ENCODE measurements at places on chromosomes 3 and 15. TPM values are rescaled to one million over a fixed set of nuclear protein-coding genes. Genes with fewer than 3 reads are reported as not detected.

PAQR5 gene
- total RNA-seq, result 0.06 TPM

EPHB1 gene
- total RNA-seq, result 2.1 TPM

EPHA3 gene
- 0.94 TPM for total RNA-seq

RAB7A gene
- 83.8 TPM for total RNA-seq

TGM4 gene
- not detected for total RNA-seq

ANKUB1 gene
- total RNA-seq, result not detected

RIOX2 gene
- 54.6 TPM for total RNA-seq

ELL3 gene
- not detected for total RNA-seq

FBXL22 gene
- total RNA-seq, result 0.10 TPM

TRH gene
- not detected for total RNA-seq

PLSCR2 gene
- total RNA-seq, result not detected

ZMYND10 gene
- 0.99 TPM for total RNA-seq

SATB1 gene
- 11.5 TPM for total RNA-seq

SKOR1 gene
- total RNA-seq, result 3.1 TPM

ASB14 gene
- not detected for total RNA-seq

CCDC13 gene
- 0.34 TPM for total RNA-seq

ABI3BP gene
- total RNA-seq, result 0.61 TPM

RAD51 gene
- total RNA-seq, result 48.0 TPM

CTXND1 gene
- 0.10 TPM for total RNA-seq

EPHA6 gene
- not detected for total RNA-seq

DUOXA2 gene
- total RNA-seq, result not detected

ITPKA gene
- 8.4 TPM for total RNA-seq

RHOV gene
- total RNA-seq, result 0.61 TPM

PAK6 gene
- total RNA-seq, result not detected

KY gene
- not detected for total RNA-seq

GOLGA6L7 gene
- 0.15 TPM for total RNA-seq

NR2E3 gene
- total RNA-seq, result 8.8 TPM

MTFMT gene
- 16.6 TPM for total RNA-seq

ROBO2 gene
- 14.3 TPM for total RNA-seq

GOLGA8S gene
- total RNA-seq, result not detected

TMA7 gene
- 498 TPM for total RNA-seq

INKA1 gene
- 0.61 TPM for total RNA-seq

ILDR1 gene
- not detected for total RNA-seq

BMF gene
- 6.7 TPM for total RNA-seq

ESYT3 gene
- total RNA-seq, result 0.56 TPM

MESP1 gene
- total RNA-seq, result not detected

AADACL2 gene
- total RNA-seq, result not detected

TRAT1 gene
- total RNA-seq, result 0.08 TPM

AMIGO3 gene
- total RNA-seq, result 4.2 TPM

LIPC gene
- 0.35 TPM for total RNA-seq

RASGRP1 gene
- 1.4 TPM for total RNA-seq

CAND2 gene
- 4.9 TPM for total RNA-seq

ATP13A5 gene
- 0.06 TPM for total RNA-seq

TM4SF1 gene
- total RNA-seq, result 5.4 TPM

GABRA5 gene
- 0.61 TPM for total RNA-seq

GPR27 gene
- total RNA-seq, result not detected

RFT1 gene
- total RNA-seq, result 22.0 TPM

GP9 gene
- not detected for total RNA-seq

ZNF80 gene
- total RNA-seq, result not detected

NLGN1 gene
- 15.6 TPM for total RNA-seq

MKRN2OS gene
- not detected for total RNA-seq

CACNA2D3 gene
- 0.15 TPM for total RNA-seq

GLDN gene
- total RNA-seq, result 0.43 TPM

PPP2R3A gene
- 13.9 TPM for total RNA-seq

SAXO2 gene
- total RNA-seq, result 0.10 TPM

KIF15 gene
- total RNA-seq, result 41.9 TPM

OR5K2 gene
- total RNA-seq, result 0.12 TPM

All from SJCRH30 (cell line).